ENCODE measurements at places on chromosomes 3 and 15. TPM values are rescaled to one million over a fixed set of nuclear protein-coding genes. Genes with fewer than 3 reads are reported as not detected.

DNA sequence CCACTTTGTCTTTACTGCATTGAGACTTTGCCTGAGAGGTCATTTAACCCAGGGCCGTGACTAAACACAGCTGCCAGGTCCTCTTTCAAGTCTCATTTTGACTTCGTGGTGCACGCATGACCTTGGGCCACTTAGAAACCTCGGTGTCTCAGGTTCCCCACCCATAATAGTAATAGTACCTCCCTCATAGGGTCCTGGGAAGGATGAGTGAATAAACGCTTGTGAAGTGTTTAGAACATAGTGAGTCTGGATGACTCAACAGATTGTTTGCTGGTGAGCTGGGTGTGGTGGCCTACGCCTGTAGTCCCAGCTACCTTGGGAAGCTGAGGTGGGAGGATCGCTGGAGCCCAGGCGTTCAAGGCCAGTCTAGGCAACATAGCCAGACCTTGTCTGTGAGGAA lies 56.3 kb downstream of the BDH1 start:
- DNase-seq, result no peak

DNA sequence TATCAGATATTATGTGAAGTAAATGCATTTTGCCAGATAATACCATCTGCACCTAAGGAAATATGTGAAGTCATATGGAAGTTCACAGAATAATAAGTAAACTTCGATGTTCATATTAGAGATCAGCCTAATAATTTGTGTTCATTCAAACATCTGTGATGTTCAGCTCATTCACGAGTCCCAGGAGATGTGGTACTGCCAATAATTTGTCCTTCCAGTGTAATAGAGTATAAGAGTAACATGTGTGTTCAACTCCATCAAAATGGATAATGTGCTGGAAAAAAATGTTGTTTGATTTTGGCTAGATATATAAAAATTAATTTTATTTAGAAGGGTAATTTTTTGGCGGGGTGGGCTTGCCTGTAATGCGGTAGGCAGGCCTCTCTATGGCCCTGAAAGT lies 75.4 kb upstream of the ARL6 start:
- no peak for DNase-seq

DNA sequence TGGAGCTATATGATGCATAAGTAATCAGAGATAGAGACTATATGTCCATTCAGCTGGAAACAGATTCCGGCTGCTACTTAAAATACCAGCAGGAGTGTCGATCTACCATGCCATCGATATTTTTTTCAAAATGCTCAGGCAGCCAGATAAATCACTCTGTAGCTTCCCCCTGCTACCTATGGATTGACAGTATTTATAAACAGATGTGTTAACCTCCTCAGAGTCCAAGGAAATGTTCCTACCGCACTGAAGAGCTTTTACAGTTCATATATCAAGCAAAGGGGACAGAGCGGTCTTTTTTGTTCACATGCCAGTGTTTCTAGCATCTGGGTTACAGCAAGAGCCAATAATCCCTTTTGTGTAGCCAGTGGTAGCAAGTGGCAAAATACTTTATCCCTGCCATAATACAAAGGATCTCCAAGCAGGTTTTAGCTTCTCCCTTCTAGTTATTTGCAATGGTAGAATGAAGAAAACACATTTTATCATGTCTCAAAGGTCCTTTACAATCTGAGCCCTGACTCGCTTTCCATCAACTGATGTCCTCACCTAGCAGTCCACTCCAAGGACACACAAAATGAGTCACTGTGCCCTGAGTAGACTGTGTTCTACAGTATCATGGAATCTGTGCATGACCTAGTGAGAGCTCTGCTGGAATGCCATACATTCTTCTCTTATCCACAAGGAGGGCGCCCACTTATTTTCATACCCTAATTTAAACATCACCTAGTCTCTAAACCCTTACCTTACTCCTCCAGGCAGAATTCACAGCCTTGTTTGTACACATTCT lies 507.0 kb downstream of the TBL1XR1 start:
- DNase-seq, result no peak

Gene CCR8
- polyA plus RNA-seq, result 1.1 TPM

Gene PRR20G
- polyA plus RNA-seq, result not detected

Gene NPHP3
- polyA plus RNA-seq, result 1.8 TPM

All from immature natural killer cell (primary cell).